ENCODE measurements at places on chromosomes 7 and 10. TPM values are rescaled to one million over a fixed set of nuclear protein-coding genes. Genes with fewer than 3 reads are reported as not detected.

Gene SLC16A12
- total RNA-seq: not detected

- H3K4me3 ChIP-seq: no peak overlapping the region
- no peak for DNase-seq
- no peaks in the 10 kb centered on the region for H3K4me1 ChIP-seq
- no peaks in the 10 kb centered on the region for H3K27me3 ChIP-seq
Measured at GRCh38 chr7:69452797-69453196, 145.5 kb upstream of the AUTS2 start.

Gene GCK
- not detected for total RNA-seq

GRCh38 chr10:120824881-120825309 is 26.3 kb upstream of the WDR11 start:
- DNase-seq: no peak
- H3K27me3 ChIP-seq: no peaks in the 10 kb centered on the region
- peaks cover 20% of the 10 kb centered on the region for H3K4me1 ChIP-seq
- H3K4me3 ChIP-seq: no peak overlapping the region
- no peak overlapping the region for H3K27ac ChIP-seq

Measured in GM12878 (cell line).